ENCODE measurements at places on chromosomes 6 and 20. TPM values are rescaled to one million over a fixed set of nuclear protein-coding genes. Genes with fewer than 3 reads are reported as not detected.
A peak's percentile ranks its signal among the peaks of the same experiment; 100 is the strongest.

DNA sequence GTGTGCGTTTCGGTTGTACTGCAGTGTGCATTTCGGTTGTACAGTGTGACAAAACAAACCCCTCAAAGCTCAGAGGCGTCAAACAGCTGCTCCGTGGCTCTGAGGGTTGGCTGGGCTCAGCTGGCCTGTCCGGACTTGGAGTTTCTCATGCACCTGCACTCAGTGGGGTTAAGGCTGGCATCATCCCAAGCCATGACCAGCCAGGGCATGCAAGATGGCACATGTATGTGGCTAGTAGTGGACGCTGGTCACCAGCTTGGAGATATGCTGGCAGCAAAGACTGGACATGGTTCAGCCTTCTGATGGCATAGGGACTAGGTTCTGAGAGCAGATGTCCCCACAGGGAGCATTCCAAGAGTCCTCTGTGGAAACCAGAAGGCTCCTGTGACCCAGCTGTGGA, 187.2 kb downstream of the CDH4 start:
- H3K4me1 ChIP-seq, result no peaks in the 10 kb centered on the region
- DNase-seq, result no peak
- no peak overlapping the region for H3K4me3 ChIP-seq
- no peaks in the 10 kb centered on the region for H3K27me3 ChIP-seq

- no peaks in the 10 kb centered on the region for H3K4me1 ChIP-seq
- H3K4me3 ChIP-seq, result no peak overlapping the region
- no peak overlapping the region for H3K27ac ChIP-seq
- no peak for DNase-seq
- no peaks in the 10 kb centered on the region for H3K27me3 ChIP-seq
These were observed 351.2 kb downstream of the CDC5L start for GRCh38 chr6:44738601-44739146.

ABHD16B gene
- not detected for total RNA-seq

DNA sequence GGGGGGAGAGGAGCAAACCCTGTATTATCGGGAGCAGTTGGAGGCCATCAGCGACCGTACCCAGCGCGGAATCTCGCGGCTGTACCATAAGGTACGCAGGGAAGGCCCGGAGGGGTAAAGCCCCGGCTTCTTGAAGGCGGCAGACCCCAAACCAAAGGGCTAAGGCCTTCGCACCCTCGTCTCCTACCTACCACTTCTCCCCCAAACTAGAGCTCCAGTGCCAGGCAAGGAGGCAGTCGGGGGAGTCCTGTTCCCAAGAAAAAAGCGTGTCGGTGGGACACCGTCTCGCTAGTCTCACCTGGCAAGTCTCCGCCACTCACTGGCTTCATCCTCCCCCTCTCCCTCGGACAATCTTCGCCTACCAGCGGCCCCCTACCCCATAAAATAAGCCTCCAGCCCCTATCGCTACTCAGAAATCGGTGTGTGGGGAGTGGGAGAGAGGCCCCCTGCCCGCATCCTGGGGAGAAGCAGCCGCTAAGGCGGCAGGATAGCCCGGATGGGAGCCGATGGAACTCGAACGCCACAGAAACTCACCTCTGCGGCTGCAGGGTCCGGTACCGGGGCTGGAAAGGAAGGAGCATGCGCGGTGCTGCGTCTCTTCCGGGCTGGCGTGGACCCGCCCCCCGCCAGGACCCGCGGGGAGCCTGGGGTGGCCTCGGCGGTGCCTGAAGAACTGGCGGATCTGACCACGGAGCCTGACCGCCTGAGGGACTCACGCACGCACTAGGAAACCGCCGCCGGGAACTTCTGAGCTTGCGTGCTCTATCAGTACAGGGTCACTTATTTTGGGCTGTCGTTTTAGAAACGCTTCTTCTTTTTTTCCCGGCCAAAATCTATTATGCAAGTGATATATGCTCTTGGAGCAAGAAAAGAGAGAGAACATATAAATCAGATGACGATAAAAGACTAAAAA, at the start of gene RPS10:
Gene RPS10, minus strand, starts transcription at position 572 of the 913 bp plus-strand sequence. CDS start 848 bp downstream, outside the sequence.
- peak; percentile 98 for DNase-seq
- H3K36me3 ChIP-seq, result no peaks in the 10 kb centered on the region
- peak within 1 kb of the TSS; percentile 0 for H3K27ac ChIP-seq
- no peaks in the 10 kb centered on the region for H3K4me1 ChIP-seq
- H3K4me3 ChIP-seq, result peak within 1 kb of the TSS; percentile 37
